Stimulated activated CD8-positive, alpha-beta memory T cell treated with anti-CD3 and anti-CD28 coated beads, Interleukin-2, amount 100 ng/mL, for 1 hour (primary cell): ENCODE measurements at places on chromosomes 16 and 17.

GRCh38 chr16:16917191-16917785 is 538.3 kb downstream of the NPIPA7 start:
- DNase-seq, result no peak

DNA sequence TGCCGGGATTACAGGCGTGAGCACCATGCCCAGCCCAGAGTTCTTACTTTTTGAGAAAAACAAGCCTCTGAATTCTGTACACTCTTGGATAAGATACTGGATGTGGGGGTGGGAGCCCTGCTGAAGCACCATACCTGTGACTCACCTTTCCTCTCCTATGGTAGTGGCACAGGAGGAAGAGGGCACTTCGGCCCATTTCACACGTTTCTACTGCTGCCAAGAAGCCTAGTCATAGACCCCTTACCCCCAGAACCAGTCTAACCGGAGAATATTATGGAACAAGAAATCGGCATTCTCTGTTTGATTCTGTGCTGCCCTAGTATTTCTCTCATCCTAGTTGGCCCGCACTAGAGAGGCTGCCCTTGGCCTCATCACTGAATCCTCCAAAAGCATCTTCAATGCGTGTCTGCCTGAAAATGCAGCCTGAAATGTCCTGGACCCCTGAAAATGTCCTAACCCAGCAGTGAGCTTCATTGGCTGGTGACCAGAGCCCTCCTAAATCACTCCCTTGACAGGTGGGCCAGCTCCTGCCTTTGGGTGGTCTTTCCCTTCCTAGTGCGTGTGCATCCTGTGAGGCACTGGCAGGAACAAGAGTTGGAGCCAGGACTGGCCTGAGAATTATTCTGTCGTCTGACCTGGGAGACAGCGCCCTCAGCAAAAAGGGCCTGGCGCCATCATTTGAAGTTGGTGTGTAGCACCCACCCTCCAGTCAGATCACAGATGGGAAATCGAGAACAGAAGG is 37.9 kb downstream of the NDEL1 start:
- no peak for DNase-seq

DNA sequence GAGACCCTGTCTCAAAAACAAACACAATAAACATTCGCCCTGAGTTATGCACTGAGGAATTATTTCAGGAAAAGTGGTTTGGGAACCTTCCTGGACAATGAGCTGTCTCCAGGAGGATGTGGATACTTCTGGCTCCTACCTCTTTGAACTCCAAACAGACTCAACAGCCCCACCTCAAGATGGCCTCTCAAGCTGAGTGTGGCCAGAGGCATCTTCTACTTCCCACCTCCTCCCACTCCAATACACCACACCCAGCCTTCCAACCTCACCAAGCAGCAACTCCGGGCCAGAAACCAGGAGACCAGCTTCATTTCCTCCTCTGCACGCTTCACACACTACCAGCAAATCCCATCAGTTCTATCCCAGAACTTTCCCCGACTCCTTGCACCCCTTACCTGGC is 11.6 kb downstream of the HBQ1 start:
- no peak for DNase-seq

GRCh38 chr16:59848296-59848695 is 1114.2 kb upstream of the GOT2 start:
- DNase-seq, result no peak

- DNase-seq, result peak; percentile 22
These were observed 18.1 kb upstream of the TMEM98 start for GRCh38 chr17:32909787-32910369.
